ENCODE measurements at places on chromosomes 1 and 21. TPM values are rescaled to one million over a fixed set of nuclear protein-coding genes. Genes with fewer than 3 reads are reported as not detected.

The YRDC gene
- 11.5 TPM for total RNA-seq

The LCE2A gene
- total RNA-seq: not detected

The HRNR gene
- not detected for total RNA-seq

The TRPM2 gene
- 13.8 TPM for total RNA-seq

The CD5L gene
- total RNA-seq: not detected

The CTH gene
- total RNA-seq: 7.2 TPM

The ADCY10 gene
- total RNA-seq: 0.81 TPM

The S100A7 gene
- not detected for total RNA-seq

DNA sequence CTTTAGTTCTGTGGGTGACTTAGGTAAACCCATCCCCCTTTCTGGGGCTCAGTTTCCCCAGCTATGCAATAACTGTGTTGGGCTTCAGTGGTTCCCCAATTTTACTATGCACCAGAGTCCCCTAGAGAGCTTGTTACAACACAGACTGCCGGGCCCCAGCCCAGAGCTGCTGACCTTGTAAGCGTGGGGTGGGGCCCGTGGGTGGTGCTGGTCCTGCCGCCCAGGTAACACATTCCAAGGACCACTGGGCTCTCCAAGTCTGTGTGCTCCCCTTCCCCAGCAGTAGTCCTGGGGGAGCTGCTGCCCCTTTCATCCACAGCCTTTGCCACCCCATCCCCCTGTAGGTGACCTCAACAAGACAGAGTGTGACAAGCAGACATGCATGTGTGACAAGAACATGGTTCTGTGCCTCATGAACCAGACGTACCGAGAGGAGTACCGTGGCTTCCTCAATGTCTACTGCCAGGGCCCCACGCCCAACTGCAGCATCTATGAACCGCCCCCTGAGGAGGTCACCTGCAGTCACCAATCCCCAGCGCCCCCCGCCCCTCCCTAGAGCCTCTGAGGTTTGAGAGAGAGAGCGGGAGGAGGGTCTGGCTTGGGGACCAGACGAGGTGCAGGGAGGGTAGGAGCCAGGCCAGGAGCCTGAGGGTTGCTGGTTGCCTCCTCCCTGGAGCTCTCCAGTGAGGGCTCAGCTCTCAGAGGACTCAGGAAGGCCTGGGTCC lies 8.9 kb downstream of the PLA2G2F start:
- DNase-seq: no peak

GRCh38 chr1:21238141-21238800 lies 52.0 kb downstream of the ECE1 start:
- DNase-seq: no peak

DNA sequence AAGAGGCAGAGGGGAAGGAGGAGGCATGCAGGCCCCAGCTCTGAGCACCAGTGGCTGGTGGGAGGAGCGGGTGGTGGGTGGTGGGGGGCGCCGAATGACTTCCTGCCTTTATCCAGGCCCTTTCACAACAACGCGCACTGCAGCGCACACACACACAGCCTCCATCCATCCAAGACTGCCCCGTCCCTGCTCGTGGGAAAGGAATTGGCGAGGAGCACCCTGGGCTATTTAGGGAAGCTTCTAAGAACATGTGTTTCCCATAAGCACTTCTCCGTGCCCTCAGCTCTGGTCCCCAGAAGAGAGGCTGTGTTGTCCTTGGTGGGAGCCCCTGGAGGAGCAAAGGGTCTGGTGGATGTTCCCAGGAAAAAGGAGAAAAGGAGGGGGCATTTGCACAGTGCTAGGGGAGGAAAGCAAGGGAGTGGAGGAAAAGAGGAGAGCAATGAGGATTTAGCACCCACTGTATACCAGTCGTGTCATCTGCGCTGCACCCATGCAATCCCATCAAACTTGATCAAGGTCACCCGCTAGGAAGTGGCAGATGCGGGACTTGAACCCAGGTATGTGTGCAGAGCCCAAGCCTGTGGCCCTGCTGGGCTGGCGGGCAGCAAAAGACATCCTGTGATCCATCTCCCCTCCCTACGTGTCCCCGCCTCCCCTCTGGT lies 28.1 kb downstream of the EPHA2 start:
- no peak for DNase-seq

DNA sequence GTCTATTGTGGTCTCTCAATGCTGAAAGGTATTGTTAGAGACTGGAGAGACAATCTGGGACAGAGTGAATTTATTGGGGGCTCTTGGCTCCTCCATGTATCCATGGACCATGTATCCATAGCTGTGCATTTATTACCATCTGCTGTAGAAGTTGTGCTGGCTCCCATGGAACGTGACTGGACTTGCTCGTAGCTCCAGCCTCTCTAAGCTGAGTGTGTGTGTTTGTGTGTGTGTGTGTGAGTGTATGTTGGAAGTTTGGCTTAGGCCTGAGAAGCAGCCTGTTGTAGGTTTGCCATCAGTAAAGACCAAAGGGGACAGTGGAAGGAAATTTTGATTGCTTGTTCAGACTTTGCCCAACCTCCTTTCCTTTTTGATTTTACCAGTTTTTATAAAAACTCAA lies 105.7 kb upstream of the USP24 start:
- DNase-seq: no peak

DNA sequence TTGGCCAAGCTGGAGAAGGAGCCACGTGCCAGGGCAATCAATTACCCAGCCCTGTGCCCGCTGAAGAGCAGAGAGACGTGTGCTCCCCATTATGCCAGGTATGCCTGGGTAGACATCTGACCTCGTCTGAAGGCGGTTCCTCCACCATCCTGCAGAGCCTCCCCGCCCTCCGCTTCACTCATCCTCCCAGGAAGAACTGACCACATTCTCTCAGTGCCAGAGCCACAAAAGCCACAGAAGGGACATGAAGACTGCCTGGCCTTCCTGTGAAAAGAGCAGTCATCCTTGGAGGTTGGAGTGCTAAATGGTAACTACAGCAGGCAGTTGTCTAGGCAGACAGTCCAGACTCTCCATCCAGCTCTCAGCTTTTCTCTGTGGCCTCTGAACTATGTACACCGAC lies 12.0 kb downstream of the SYT2 start:
- peak; percentile 40 for DNase-seq

DNA sequence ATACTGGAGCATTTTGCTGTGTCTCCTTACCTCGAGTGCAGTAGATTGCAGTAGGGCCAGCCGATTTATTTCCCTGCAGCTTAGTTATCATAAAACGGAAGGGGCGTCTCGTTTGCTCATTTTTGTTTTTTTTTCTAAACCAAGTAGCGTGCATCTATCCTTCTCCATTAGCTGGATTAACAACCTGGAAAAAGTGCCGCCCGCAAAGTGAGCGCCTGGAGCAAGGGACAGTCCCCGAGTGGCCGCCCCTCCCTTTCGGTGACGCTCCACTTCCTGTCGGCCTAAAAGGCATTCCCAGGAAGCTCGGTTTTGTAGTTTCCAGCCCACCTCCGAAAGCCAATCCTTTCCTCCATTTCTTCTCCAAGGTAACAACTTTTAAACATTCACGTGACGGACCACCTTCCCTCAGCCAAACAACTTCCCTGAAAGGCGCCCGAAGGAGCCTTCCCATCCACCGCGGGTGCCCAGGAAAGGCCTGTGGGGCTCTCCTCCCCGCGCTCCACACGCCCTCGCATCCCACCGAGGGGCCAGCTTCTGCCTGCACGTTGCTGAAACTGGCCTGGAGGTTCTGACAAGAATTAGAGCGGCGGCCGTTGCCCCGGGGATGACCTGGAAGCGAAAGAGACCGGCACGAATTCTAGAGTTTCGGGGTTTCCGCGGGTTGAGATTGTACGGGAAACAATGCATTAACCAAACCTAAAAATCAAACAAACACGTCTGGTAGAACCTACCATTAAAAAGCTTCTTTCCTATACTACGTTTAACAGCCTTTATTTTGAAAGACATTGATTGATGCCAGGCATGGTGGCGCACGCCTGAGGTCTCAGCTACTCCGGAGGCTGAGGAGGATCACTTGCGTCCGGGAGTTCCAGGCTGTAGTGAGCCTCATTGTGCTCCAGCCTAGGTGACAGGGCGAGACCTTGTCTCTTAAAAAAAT lies at the start of gene EXTL2:
Gene EXTL2 (minus strand): TSS at position 240 of the 937 bp plus-strand sequence. CDS start 6,085 bp downstream, outside the sequence.
- peak; percentile 86 for DNase-seq

GRCh38 chr1:54849219-54850068 lies 37.6 kb downstream of the DHCR24 start:
- DNase-seq: no peak

GRCh38 chr1:225973158-225973557 lies 26.0 kb downstream of the SDE2 start:
- no peak for DNase-seq

DNA sequence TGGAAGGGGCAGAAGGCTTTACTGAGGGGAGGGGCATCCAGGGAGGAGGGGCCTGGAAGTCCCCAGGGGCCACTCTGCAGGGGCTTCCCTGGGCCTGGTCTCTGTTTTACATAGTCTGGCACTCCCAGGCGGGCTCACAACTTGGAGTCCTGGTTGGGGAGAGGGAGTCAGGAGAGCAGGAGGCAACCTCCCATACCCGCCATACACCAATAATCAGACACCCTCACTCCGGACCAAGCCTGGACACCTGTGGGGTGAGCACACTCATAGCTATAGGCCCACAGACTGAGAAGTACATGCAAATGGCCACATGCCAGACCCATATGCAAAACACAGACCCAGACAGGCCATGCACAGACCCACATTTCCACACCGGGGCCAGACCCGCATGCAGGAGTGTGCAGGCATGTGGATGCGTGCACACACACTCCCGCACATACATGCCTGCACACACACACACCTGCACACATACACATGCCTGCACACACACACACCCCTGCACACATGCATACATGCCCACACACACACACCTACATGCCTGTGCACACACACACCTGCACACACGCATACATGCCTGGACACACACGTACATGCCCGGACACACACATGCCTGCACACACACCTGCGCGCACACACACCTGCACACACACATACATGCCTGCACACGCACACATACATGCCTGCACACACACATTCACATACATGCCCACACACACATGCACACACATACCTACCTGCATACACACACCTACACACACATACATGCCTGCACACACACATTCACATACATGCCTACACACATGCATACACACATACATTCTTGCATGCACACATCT lies 89.5 kb upstream of the RUNX3 start:
- DNase-seq: no peak

- DNase-seq: no peak
Observed at GRCh38 chr1:200973937-200974657, 49.4 kb downstream of the KIF21B start.

DNA sequence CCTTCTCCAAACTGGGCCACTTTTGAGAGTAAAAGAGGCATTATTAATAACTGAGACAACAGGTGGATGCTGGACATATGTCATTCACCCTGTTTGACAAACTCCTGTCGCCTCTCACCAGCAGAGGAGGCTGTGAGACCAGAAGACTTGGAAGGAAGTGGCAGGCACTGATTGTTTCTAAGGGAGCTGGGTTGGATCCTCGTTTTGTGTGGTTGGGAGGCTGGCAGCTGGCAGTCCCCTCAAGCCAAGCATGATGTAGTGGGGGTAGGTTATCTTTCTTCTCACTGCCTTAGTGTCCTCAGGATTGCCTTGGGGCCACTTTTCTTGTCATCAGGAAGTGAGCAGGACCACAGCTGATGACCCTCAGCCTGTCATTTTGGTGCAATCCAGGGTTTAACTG lies 86.5 kb upstream of the KCNJ15 start:
- peak; percentile 27 for DNase-seq

DNA sequence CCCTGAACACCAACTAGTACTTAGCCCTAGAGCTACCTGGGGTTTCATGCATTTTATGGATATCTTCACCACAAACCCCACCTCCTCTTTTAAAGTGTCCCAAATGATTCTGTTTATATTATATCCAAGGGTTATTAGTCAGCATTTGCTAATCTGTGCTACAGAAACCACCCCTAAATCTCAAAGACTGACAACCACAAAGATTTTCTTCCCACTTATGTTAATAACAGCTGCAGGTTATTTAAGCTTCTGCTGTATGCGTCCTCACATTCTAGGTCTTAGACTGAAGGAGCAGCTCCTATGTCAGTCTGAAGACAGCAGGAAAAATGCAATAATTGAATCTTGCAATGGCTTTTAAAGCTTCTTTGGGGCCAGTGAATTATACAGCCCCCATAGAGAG lies 11.2 kb upstream of the PHC2 start:
- no peak for DNase-seq

GRCh38 chr1:41849211-41849759 lies 69.4 kb downstream of the HIVEP3 start:
- no peak for DNase-seq

All from mucosa of gallbladder (tissue), 1 donor.